Stimulated activated CD4-positive, alpha-beta T cell treated with anti-CD3 and anti-CD28 coated beads, Interleukin-15, amount 100 ng/mL, for 1 hour (primary cell): ENCODE measurements at places on chromosomes 5 and 9.

- DNase-seq = no peak
Measured at GRCh38 chr5:10307206-10308148, at the start of gene CMBL. CMBL (minus strand) TSS chr5:10307902; CDS start chr5:10290762, 17,140 bp downstream.

DNA sequence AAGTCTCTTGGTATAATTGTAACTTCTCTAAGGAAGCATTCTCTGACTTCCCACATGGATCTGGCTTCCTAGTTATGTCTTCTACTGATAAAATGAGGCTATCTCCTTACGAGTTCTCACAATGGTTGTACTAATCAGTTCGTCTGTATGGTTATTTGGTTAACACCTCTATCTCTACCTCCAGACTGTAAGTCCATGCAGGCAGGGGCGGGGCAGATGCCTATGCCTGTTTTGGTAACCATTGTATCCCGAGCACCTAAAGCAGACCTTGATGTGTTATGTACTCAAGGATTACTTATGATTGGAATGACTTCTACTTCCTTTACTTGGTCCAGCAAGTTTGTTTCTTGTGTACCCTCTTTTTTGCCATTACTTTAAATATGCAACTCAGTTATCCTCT lies 125.0 kb upstream of the PITX1 start:
- DNase-seq = no peak

GRCh38 chr9:119838210-119838609 lies 469.0 kb upstream of the BRINP1 start:
- no peak for DNase-seq

GRCh38 chr5:168104811-168105481 lies 186.5 kb upstream of the WWC1 start:
- no peak for DNase-seq

GRCh38 chr9:79798450-79798849 lies 226.7 kb downstream of the TLE4 start:
- DNase-seq = no peak

DNA sequence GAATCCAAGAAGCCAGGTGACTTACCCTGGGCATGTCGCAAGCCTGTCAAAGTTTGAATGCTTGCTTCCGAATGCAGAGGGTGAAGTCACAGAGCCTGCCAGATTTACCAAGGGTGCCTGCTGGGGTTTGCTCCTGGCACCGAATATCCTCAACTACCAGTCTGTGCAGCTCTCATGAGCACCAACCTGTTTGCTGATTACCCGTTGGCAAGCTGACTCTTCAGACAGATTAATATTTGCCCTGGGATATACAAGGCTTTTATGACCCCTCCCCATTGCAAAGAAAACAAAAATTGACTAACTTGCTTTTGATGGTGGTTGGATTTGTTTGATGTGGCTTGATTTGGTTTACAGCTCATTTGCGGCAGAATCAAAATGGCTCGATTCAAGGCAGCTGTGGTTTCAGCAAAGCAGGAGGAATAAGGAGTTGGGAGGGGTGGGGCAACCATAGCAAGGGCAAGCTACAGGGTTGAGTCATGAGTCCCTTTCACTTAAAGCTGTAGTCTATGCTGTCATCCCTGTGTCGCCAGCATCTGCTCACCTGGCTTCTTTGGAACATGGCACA lies 82.3 kb upstream of the AGXT2 start:
- peak; percentile 11 for DNase-seq
